Parietal lobe (tissue), 2 donors: ENCODE measurements at places on chromosomes 3 and 15. TPM values are rescaled to one million over a fixed set of nuclear protein-coding genes. Genes with fewer than 3 reads are reported as not detected.

MUC13 gene
- not detected for total RNA-seq

ALPK3 gene
- total RNA-seq = 1.6 TPM

NOP10 gene
- total RNA-seq = 59.2 TPM

APBA2 gene
- 152 TPM for total RNA-seq

CSTA gene
- not detected for total RNA-seq

PIGX gene
- 42.3 TPM for total RNA-seq

TRH gene
- 1.6 TPM for total RNA-seq

SAXO2 gene
- total RNA-seq = 11.9 TPM

SEMA5B gene
- total RNA-seq = 28.5 TPM

SPINK8 gene
- total RNA-seq = not detected

WDR72 gene
- total RNA-seq = 0.31 TPM

CCDC51 gene
- total RNA-seq = 6.9 TPM

SLC27A2 gene
- total RNA-seq = 1.3 TPM

LRRIQ4 gene
- 0.63 TPM for total RNA-seq

STRIT1 gene
- total RNA-seq = not detected

AADAC gene
- not detected for total RNA-seq

ZBTB47 gene
- total RNA-seq = 24.4 TPM
